ENCODE measurements at places on chromosomes 1 and 21. TPM values are rescaled to one million over a fixed set of nuclear protein-coding genes. Genes with fewer than 3 reads are reported as not detected.
A peak's percentile ranks its signal among the peaks of the same experiment; 100 is the strongest.

Gene CLK2
- total RNA-seq, result 86.2 TPM

DNA sequence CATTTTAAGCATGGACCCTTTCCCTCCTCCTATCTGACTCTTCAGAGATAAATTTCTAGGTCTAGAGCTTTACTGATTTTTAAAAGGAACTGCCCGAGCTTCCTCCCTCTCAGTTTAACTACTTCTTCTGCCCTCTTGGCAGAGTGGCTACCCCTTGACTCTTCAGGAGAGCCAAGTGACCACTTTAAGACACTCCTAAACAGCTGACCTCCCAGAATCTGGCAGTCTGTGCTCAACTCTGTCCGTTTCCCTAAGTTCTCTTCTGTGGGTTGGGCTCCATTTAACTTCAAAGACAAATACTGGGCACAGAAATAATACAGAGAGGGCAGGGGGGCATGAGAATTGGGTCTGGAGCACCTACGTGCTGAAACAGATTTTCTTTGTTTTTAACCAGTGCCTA, 196.3 kb upstream of the FOXD3 start:
- peaks cover 5% of the 10 kb centered on the region for H3K4me1 ChIP-seq
- no peaks in the 10 kb centered on the region for H3K36me3 ChIP-seq
- peaks cover 22% of the 10 kb centered on the region for H3K27me3 ChIP-seq
- no peak for DNase-seq
- H3K4me3 ChIP-seq, result no peak overlapping the region

- peak overlapping the region; percentile 98 for H3K27ac ChIP-seq
- DNase-seq, result no peak
- H3K36me3 ChIP-seq, result peaks cover 21% of the 10 kb centered on the region
- no peaks in the 10 kb centered on the region for H3K27me3 ChIP-seq
Measured at GRCh38 chr1:36396359-36396758, 1.3 kb downstream of the LSM10 start.

DNA sequence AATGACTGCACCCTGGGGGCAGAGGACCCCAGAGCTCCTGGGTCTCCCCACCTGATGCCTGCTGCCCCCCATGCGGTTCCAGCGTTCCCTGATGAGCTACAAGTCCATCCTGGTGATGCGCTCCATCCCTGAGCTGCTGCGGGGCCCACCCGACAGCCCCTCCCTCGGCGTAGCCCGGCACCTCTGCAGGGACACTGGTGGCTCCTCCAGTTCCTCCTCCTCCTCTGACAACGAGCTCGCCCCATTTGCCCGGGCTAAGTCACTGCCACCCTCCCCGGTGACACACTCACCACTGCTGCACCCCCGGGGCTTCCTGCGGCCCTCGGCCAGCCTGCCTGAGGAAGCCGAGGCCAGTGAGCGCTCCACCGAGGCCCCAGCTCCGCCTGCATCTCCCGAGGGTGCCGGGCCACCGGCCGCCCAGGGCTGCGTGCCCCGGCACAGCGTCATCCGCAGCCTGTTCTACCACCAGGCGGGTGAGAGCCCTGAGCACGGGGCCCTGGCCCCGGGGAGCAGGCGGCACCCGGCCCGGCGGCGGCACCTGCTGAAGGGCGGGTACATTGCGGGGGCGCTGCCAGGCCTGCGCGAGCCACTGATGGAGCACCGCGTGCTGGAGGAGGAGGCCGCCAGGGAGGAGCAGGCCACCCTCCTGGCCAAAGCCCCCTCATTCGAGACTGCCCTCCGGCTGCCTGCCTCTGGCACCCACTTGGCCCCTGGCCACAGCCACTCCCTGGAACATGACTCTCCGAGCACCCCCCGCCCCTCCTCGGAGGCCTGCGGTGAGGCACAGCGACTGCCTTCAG, 35.5 kb downstream of the TRIM11 start:
- no peaks in the 10 kb centered on the region for H3K27me3 ChIP-seq
- no peaks in the 10 kb centered on the region for H3K4me1 ChIP-seq
- no peak overlapping the region for H3K4me3 ChIP-seq
- no peak overlapping the region for H3K27ac ChIP-seq

- peaks cover 5% of the 10 kb centered on the region for H3K27me3 ChIP-seq
- H3K36me3 ChIP-seq, result no peaks in the 10 kb centered on the region
- DNase-seq, result no peak
- H3K4me3 ChIP-seq, result no peak overlapping the region
- H3K4me1 ChIP-seq, result peaks cover 4% of the 10 kb centered on the region
Measured at GRCh38 chr1:168867941-168868634, 139.1 kb upstream of the DPT start.

- DNase-seq, result no peak
- no peak overlapping the region for H3K4me3 ChIP-seq
- peaks cover 7% of the 10 kb centered on the region for H3K4me1 ChIP-seq
- H3K27ac ChIP-seq, result no peak overlapping the region
- no peaks in the 10 kb centered on the region for H3K36me3 ChIP-seq
Measured at GRCh38 chr1:24110642-24111261, 1.2 kb downstream of the MYOM3 start.

Gene AMY1B
- not detected for total RNA-seq

GRCh38 chr1:87795615-87796337, 467.1 kb downstream of the LMO4 start:
- H3K27ac ChIP-seq, result no peak overlapping the region
- H3K4me1 ChIP-seq, result no peaks in the 10 kb centered on the region
- no peak overlapping the region for H3K4me3 ChIP-seq
- no peaks in the 10 kb centered on the region for H3K36me3 ChIP-seq
- DNase-seq, result no peak
- no peaks in the 10 kb centered on the region for H3K27me3 ChIP-seq

Gene SLC26A9
- total RNA-seq, result not detected

DNA sequence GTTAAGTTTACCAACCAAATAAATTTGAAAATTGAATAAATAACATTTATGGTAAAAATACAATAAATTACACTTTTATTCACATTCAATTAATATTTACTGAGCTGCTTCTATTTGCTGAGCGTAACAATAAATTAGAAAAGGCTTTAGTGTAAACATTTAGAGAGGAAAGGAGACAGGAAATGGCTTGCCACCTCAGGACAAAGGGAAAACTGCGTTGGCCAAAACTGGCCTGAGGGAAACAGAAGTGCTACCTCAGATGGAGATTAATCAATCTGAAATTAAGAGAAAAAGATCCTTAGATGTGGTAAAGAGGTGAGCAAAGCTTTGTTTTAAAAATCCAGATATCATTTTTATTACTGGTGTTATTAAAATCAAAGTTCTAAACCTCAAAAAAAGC, 128.0 kb downstream of the SLC44A5 start:
- no peak overlapping the region for H3K4me3 ChIP-seq
- H3K27me3 ChIP-seq, result no peaks in the 10 kb centered on the region
- no peak for DNase-seq
- H3K27ac ChIP-seq, result no peak overlapping the region

Gene SELP
- not detected for total RNA-seq

GRCh38 chr1:157520386-157520935, 31.9 kb downstream of the FCRL5 start:
- no peak for DNase-seq
- no peaks in the 10 kb centered on the region for H3K36me3 ChIP-seq
- H3K4me3 ChIP-seq, result no peak overlapping the region
- H3K4me1 ChIP-seq, result peaks cover 2% of the 10 kb centered on the region
- H3K27ac ChIP-seq, result no peak overlapping the region

DNA sequence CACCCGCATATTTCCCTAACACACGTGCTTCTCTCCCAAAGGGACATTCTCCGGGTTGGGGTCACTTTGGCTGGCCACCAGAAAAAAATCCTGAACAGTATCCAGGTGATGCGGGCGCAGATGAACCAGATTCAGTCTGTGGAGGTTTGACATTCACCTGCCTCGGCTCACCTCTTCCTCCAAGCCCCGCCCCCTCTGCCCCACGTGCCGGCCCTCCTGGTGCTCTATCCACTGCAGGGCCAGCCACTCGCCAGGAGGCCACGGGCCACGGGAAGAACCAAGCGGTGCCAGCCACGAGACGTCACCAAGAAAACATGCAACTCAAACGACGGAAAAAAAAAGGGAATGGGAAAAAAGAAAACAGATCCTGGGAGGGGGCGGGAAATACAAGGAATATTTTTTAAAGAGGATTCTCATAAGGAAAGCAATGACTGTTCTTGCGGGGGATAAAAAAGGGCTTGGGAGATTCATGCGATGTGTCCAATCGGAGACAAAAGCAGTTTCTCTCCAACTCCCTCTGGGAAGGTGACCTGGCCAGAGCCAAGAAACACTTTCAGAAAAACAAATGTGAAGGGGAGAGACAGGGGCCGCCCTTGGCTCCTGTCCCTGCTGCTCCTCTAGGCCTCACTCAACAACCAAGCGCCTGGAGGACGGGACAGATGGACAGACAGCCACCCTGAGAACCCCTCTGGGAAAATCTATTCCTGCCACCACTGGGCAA, 59.1 kb downstream of the LACTBL1 start:
- H3K27me3 ChIP-seq, result no peaks in the 10 kb centered on the region
- H3K4me3 ChIP-seq, result no peak overlapping the region
- no peak overlapping the region for H3K27ac ChIP-seq
- DNase-seq, result no peak

Gene OR2T11
- not detected for total RNA-seq

GRCh38 chr1:162475089-162475488, 22.5 kb upstream of the UHMK1 start:
- no peak overlapping the region for H3K4me3 ChIP-seq
- no peaks in the 10 kb centered on the region for H3K36me3 ChIP-seq
- no peak for DNase-seq
- H3K27ac ChIP-seq, result no peak overlapping the region

Gene LGR6
- not detected for total RNA-seq

Gene UMODL1
- not detected for total RNA-seq

GRCh38 chr1:114258074-114258473, 104.4 kb upstream of the SYT6 start:
- DNase-seq, result no peak
- no peaks in the 10 kb centered on the region for H3K4me1 ChIP-seq
- no peak overlapping the region for H3K4me3 ChIP-seq
- no peaks in the 10 kb centered on the region for H3K36me3 ChIP-seq
- no peak overlapping the region for H3K27ac ChIP-seq
- no peaks in the 10 kb centered on the region for H3K27me3 ChIP-seq

Gene C1QC
- total RNA-seq, result not detected

DNA sequence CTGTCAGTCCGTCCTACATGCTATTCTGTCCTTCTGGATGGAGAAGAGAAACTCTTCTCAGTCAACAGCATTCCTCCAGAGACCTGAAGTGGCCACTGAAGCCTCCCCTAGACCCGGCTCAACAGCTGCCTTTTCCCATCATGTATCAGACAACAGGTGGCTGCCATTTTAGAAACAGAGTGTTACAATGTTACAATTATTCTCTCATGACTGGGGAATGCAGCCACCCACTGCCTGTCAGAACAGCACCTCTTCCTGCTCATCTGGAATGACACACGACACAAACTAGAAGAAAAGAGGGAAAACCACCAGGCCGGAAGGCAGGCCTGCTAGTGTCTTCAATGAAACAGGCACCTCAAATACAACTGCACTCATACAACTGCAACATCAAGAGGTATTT, 105.3 kb downstream of the PGBD5 start:
- no peak overlapping the region for H3K4me3 ChIP-seq
- no peak overlapping the region for H3K27ac ChIP-seq
